Natural killer cell (primary cell): ENCODE measurements at places on chromosomes 6 and 20. TPM values are rescaled to one million over a fixed set of nuclear protein-coding genes. Genes with fewer than 3 reads are reported as not detected.

Gene PEX3
- 14.2 TPM for total RNA-seq

Gene TGM6
- total RNA-seq = not detected

GRCh38 chr6:28142446-28142845 lies 763 bp downstream of the ZKSCAN8 start:
- H3K36me3 ChIP-seq = peaks cover 13% of the 10 kb centered on the region
- H3K27ac ChIP-seq = no peak overlapping the region
- no peak for DNase-seq

DNA sequence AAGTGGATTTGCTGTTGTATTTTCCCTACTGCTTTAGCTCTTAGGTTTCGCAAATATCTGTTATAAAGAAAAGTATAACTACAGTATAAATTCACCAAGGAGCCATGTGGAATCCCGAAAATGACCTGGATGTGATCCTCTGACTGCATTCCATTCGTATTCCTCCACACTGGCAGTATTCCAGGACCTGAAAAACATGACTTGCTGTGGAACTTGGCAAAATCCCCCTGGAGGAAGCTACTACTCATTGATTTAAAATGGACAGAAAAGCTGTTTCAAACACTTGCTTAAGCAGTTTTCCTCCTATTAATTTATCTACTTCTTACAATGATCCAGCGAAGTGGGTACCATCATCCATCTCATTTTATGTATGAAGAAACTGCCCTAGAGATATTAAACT lies 13.3 kb upstream of the ENPP5 start:
- H3K36me3 ChIP-seq = no peaks in the 10 kb centered on the region
- DNase-seq = no peak
- no peak overlapping the region for H3K4me3 ChIP-seq
- H3K27me3 ChIP-seq = no peaks in the 10 kb centered on the region
- H3K27ac ChIP-seq = no peak overlapping the region

GRCh38 chr20:36235892-36236785 lies at the start of gene AAR2:
TSS of gene AAR2 (plus strand) at chr20:36236478. CDS start at chr20:36239869, 3,391 bp downstream.
- peaks cover 19% of the 10 kb centered on the region for H3K4me1 ChIP-seq
- DNase-seq = peak; percentile 87
- H3K36me3 ChIP-seq = peaks cover 10% of the 10 kb centered on the region
- peak within 1 kb of the TSS; percentile 83 for H3K4me3 ChIP-seq
- peak within 1 kb of the TSS; percentile 71 for H3K27ac ChIP-seq

DNA sequence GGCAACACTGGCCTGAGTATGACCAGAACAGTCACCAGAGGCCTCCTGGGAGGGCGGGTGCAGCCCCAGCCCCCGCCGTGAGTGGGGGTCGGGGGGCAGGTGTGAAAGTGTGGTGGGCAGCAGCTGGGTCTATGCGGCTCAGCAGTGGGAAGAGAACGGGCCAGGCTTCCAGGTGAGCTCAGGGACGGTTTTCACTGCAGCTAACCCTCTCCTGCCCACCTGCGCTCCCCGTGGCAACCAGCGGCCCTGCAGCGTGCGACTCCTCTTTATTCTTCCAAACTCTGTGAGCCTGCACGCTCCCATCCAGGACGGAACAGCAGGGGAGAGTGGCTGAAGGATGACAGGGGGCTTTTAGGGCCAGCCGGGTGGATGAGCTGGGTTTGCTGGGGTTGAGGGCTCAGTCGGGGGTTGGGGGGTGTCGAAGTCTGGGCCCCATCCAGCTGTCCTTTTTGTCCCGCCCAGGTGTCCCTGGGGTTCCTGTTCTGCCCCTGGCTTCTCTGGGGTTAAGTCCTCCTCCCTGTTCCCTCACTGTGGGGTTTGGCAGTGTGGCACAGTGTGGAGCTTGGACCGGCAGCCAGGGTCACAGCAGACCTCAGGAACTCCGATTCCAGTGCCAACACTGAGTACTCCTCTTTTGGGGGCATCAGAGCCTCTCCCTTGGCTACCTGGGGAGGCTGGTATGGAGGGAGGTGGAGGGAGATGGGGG lies 859 bp upstream of the BIRC7 start:
- H3K27me3 ChIP-seq = peaks cover 7% of the 10 kb centered on the region
- DNase-seq = no peak
- H3K4me3 ChIP-seq = no peak overlapping the region
- H3K36me3 ChIP-seq = no peaks in the 10 kb centered on the region

GRCh38 chr20:51531141-51531710 lies 11.3 kb downstream of the NFATC2 start:
- peaks cover 95% of the 10 kb centered on the region for H3K4me1 ChIP-seq
- DNase-seq = peak; percentile 68
- no peaks in the 10 kb centered on the region for H3K27me3 ChIP-seq
- peaks cover 1% of the 10 kb centered on the region for H3K36me3 ChIP-seq
- no peak overlapping the region for H3K4me3 ChIP-seq
